ENCODE measurements at places on chromosomes 5 and 9.

DNA sequence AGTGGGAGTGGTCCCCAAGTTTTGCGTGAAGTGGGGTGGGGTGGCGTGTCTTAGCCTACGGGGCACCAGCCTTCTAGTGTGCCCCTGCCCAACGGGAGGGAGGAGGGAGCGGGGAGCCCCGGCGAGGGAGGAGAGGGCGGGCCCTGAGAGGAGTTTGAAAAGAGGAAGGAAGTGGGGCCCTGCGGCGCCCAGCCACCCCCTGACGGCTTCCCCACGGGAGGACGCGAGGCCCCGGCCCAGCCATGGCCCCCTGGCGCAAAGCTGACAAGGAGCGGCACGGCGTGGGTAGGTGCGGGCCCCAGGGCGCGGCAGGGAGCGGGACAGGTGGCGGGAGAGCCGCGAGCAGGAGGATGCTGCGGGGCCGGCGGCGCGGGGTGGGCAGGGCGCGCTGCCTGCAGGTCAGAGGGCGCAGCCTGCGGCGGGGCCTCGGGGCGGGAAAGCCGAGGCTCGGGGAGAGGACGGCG is at the start of gene DOCK2:
TSS of gene DOCK2 (plus strand) at position 191 of the 464 bp plus-strand sequence. CDS start at position 243, 52 bp downstream.
- DNase-seq = peak; percentile 14

GRCh38 chr9:127130661-127131538 is 8.5 kb upstream of the ANGPTL2 start:
- no peak for DNase-seq

GRCh38 chr9:22214021-22214420 is 204.9 kb upstream of the CDKN2B start:
- DNase-seq = no peak

DNA sequence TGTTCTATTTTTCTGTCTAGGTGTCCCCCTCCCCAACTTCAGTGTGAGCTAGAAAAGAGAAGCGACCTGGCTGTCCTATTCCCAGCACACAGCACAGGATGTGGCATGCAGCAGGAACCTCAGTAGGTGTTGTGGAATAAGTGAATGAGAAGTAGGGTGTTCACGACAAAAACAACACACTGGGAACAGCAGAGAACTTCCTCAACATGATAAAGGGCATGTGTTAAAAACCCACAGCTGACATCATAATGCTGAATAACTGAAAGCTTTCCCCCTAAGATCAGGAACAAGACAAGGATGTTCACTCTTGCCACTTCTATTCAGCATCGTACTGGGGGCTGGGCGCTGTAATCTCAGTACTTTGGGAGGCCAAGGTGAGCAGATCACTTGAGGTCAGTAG is 155.6 kb upstream of the ZNF618 start:
- DNase-seq = no peak

DNA sequence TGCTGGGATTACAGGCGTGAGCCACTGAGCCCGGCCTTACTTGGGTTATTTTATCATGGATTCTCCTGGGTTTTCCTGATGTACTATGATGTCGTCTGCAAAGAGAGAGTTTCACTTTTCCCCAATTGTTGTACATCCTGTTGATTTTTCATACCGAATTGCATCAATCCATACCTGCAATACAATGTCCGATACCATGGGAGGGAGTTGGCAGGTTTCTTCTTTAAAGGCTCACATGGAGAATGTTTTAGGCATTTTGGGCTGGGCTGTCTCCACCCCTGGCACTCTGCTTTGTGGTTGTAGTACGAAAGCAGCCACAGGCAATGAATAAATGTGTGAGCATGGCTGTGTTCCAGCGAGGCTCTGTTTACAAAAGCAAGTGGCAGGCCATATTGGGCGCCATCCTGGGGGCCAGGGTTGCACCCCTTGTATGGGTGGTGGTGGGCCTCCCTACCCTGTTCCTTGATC is 35.1 kb upstream of the EXOC3 start:
- DNase-seq = no peak

GRCh38 chr5:176773408-176774035 is 36.8 kb upstream of the UNC5A start:
- DNase-seq = no peak

- DNase-seq = no peak
Observed at GRCh38 chr9:91795598-91796241, 154.3 kb downstream of the ROR2 start.

DNA sequence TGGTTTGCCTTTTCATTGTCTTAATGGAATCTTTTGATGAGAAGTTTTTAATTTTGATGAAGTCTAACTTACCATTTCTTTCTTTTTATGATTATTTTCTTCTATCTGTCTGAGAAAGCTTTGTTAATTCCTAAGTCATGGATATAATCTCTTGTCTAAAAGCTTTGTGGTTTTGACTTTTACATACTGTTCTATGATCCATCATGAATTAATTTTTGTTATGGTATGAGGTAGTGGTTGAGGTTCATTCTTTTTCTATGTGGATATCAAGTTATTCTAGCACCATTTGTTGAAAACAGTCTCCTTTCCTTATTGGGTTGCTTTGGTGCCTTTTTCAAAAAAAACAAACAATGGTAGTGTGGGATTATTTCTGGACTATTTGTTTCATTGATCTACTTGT is 20.4 kb downstream of the FBXO10 start:
- DNase-seq = no peak

- DNase-seq = no peak
Observed at GRCh38 chr5:122815218-122815767, 30.1 kb upstream of the SNX24 start.

GRCh38 chr5:107251151-107251550 is 419.6 kb downstream of the EFNA5 start:
- DNase-seq = no peak

All from esophagus squamous epithelium (tissue), 5 donors.